ENCODE measurements at places on chromosomes 5 and 9.

GRCh38 chr5:133285583-133286021, 233.8 kb downstream of the HSPA4 start:
- peak; percentile 51 for DNase-seq

DNA sequence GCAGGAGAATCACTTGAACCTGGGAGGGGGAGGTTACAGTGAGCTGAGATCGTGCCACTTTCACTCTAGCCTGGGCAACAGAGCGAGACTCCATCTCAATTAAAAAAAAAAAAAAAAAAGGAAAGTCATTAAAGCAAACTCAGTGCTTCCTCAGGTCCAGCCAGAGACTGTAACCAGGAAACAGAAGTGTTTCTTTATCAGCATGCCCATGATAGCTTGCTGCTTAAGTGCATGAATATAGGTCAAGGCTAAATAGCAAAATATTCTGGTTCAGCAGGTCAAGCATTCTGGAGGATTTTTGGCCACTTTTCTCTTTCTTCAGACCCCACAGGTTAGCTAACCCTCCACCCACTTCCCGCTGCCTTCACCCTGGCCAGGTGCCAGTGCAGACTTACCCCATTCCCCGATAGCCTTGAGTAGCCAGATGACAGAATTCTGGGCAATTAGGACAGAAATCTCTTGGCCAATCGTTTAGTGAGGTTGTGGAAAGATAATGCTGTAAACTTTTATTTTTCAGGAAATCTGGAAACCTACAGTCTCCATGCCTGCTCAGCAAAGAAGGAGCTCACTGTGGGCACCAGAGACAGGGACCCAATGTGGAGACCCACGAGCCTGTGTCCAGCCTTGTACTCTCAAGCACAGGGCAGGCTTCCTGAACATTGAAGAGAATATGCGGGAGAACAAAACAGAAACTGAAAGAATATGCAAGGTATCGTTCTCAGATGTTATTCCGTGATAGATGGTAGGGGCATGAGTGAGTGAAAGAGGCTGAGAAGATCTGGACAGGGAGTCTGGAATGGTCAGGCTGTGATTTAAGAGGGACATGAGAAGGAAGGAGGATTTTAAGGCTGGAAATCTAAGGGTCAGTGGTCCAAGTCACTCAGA, 4.2 kb upstream of the UGT3A2 start:
- peak; percentile 19 for DNase-seq

DNA sequence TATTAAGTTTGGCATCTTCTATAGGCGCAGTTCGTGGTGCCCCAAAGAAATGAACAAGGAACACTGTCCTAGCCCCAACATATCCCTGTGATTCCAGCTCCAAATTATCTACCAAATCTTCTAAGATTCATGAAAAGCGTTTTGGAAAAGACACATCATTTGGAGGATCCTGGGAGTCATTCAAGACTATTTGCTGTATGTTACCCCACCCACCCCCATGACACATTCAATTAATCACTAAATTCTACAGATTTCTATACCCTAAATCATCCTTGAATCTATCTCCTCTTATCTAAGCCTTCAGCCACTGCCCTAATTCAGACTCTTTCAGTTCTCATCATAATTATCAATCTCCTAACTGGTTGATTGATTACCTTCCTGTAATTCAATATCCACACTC, 5.5 kb upstream of the RUSC2 start:
- no peak for DNase-seq

GRCh38 chr5:178606269-178606668, 16.1 kb upstream of the COL23A1 start:
- peak; percentile 42 for DNase-seq

DNA sequence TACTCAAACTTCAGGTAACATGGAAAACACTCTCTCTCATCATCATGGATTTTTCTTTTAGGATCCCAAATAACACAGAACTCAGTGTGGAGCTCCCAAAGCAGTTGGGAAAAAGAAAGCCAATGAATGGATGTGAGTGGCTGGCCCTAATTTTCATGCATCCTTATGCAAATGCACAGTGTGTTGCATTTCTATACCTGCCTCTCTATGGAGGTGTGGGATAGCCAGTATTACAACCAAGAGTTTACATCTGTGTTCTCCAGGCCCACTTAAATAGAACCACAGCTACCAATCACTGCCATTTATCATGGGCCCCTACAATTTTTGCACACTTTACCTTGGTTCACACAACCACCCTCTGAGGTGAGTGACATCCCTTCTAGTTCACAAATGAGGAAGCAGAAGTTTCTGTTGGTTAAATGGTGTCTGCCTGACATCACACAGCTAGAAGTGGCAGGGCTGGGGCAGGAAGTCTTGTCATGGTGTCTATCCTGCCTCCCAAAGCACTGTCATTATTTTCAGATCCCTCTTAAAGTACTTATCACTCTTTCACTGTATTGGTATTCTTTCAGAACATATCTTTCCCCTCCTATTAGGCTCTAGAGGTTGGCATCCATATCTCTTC, 17.3 kb downstream of the MAMDC2 start:
- no peak for DNase-seq

DNA sequence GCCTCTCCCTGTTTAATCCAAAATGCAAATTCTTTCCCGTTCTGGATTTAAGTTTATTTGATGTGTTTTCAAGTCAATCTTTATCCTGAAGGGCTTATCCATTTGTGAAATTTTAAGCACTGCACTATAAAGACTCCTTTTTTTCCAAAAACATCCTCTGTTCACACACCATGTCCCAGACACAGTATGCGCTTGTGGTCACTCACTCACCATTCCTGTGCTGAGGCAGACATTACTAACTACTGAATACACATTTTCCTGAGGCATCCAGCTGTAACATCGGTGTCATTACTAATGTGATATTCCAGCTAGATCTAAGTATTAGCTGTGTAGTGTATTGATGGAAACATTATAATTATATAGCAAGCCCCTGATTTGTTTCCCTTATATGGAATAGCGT, 298.4 kb downstream of the KCTD16 start:
- DNase-seq: no peak

- no peak for DNase-seq
Observed at GRCh38 chr5:156208271-156208670, 118.7 kb upstream of the SGCD start.

All from adrenal gland (tissue), 19 donors.